ENCODE measurements at places on chromosomes 6 and 20.

- DNase-seq, result peak; percentile 15
These were observed 66.8 kb upstream of the PTCHD4 start for GRCh38 chr6:48177786-48178185.

GRCh38 chr6:14727494-14728395 is 518.1 kb upstream of the JARID2 start:
- no peak for DNase-seq

DNA sequence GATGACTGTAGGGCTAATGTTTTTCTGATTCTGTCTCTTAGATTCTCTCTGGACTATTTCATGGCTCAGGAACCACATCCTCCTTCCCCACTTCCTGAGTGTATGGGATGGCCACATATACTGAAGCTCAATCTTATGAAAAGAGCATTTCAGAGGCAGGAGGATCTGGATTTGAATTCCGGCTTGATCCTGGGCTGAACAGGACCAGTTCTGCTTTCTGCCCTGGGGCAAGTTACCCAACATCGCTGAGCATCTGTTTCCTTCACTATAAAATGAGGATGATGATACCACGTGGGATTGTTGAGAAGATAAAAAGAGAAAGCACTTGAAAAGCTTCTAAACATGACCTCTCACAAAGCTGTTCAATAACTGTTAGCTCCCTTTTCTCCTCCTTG is 168.4 kb upstream of the TNFAIP3 start:
- no peak for DNase-seq

- no peak for DNase-seq
These were observed 76.6 kb upstream of the STXBP5 start for GRCh38 chr6:147127587-147127986.

- no peak for DNase-seq
These were observed 7.3 kb downstream of the ZKSCAN3 start for GRCh38 chr6:28357036-28357435.

DNA sequence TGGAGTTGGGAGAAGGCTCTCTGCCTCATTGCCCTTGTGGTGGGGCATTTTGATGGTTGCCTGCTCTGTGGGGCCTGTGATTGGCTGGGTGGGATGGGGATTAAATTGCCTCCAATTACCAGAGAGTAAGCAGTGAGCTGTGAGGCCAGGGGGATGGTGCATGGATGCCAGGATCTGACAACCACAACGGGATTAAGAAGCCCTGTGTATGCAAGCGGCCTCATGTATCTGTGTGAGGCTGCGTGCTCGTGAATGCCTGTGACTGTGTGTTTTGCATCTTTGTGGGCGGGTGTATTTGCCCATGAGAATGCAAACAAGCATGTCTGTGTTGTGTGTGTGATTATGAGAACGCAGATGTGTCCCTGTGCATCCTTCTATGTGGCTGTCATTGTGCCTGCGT is 46.1 kb downstream of the CD40 start:
- no peak for DNase-seq

GRCh38 chr6:133704371-133704770 is 184.5 kb upstream of the TCF21 start:
- no peak for DNase-seq

DNA sequence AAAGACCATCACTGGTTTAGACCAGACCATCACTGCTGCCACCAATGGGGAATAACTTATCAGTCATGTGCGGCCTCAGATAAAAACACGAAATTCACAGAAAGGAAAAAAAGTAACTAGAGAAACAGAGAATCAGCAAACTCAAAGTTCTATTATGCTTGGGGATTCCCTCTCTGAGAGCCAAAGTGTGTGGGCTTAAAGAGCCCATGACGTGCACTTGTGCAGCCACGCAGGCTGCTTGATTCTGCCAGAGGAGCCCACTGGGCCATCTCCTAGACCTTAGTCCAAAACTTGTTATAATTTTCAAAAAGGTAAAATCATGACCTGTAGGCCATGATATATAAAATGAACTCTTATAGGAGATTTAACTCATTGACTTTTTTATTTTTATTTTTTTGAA is 15.2 kb downstream of the RAB44 start:
- no peak for DNase-seq

DNA sequence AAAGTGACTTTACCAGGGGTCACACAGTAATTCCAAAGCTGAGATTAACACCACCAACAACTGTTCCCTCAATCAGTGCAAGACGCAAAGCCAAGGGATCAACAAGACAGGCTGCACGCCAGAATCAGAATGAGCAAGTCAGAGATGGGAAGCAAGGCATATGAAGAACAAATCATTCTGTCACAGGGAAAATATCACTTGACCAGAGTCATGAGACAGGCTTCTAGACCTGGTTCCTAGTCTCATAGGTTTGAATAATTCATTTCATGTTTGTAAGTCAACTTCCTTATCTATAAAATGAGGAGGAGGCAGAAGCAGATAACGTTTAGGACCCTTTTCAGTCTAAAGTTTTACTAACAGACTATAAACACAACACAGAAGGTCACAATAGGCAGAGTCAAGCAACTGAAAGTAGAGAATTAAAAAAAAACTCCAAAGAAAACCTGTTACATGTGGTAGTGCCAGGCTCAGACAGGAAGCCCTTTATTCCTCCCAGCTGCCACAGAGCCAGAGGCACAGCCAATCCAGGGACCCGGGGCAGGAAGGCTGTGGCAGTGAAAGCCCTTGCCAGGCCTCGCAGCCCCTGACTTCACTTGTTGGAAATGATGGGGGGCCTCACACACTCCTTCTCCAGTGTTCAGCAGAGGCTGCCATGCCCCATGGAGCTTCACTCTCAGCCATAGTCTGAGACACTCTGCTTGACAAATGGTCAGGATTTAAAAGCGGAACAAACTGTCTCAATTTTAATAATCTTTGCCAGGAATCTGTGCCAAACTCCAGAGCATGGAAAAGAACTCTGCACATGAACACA is 29.2 kb upstream of the DST start:
- DNase-seq, result no peak

DNA sequence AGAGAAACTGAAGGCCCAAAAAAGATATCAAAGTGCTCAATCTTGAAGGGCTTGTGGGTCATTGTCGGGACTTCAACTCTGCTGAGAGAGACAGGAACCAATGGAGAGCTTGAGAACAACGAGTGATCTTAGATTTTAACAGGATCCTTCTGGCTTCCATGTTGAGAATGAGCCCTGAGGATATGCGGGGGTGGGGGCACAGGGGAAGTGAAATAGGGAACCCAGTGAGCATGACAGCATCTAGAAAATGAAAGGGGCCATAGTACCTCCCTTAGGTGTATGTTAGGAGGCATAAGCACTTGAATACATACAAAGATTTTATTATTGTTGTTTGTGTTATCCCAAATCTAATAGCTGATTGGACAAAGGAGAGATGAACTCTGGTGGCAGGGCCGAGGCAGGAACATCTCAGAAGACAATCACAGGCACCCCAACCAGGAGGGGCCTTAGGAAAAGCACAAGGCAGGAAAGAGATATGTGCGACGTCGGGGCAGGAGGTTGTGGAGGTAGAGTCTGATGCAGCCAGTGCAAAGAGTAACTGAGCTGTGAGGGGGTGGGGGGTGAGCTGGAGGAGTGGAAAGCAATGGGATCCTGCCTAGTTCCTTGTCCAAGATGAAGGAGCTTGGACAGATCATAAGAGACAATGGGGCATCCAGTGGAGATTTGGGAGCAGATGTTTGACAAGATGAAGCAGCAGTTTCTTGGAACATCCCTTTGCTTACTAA is 10.4 kb downstream of the TGM6 start:
- no peak for DNase-seq

DNA sequence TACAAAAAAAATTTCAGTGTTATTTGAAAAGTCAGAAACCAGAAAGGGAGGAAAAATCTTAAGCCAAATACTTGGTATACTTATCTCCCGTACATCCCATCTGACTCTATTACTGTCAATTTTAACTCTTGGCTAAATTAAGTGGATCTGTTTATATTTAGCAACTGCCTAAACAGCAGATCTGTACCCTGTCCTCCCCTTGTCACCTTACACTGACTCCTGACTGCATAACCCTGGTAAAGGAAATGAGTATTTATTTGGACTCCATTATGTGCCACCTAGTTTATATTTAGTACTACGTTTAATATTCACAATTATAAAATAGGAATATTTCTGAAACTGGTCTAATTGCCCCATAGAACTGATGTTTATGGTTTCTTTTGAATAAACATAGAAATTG is 730.2 kb upstream of the GJE1 start:
- no peak for DNase-seq

GRCh38 chr20:25064561-25065071 is 6.7 kb upstream of the ACSS1 start:
- DNase-seq, result no peak

DNA sequence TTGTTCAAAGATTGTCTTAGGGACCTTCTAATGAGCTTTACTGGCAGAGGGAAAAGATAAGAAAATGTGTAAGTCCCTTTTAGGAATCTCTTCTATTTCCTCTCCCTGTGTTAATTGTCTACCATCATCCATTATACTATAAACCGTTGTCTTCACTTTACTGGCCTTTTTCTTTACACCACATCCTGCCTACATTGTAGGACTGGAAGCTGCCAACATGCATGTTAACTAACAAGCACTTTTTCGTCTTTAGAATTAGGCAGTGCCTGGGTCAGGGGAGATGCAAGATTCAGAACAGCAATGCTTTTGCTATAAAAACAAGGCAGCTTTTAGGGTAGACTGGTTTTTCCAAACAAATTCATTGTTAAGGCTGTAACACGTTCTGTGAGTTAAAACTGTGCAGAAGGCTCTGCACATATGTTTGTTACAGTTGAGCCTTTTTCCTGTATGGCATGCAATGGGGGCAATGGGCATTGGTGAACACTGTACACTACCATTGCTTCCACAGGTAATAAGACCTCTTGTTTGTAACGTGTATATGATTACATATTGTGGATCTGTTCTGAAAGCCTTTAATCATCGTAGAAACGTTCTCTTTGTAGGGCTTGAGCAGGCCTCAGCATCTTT is 10.9 kb upstream of the PKIG start:
- DNase-seq, result no peak

- DNase-seq, result no peak
These were observed 16.3 kb upstream of the CST9L start for GRCh38 chr20:23584434-23585199.

DNA sequence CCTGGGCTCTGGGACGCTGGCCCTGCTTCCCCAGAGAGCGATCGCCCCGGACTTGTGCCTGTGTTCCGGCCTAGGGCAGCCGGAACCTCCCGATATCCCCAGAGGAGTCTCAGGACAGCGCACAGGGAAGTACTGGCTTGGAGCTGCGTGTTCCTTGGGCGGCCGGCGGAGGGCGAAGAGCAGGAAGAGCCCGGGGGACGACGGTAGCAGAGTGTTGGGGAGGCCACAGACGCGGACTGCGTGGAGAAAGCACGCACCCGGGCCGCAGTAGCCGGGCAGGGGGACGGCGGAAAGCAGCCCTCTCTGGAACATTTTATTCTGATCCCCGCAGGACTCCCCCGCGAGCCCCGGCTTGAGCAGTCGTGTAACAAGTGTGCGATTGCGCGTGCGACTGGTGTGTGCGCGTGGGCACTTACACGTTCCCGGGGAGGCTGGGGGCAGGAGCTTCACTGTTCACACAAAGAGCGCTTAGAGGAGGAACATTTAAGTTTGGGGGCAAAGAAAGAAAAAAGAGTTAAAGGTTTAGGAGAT is 36.1 kb downstream of the NCR2 start:
- no peak for DNase-seq

All from HFF-Myc (cell line).